Melanocyte of skin (primary cell): ENCODE measurements at places on chromosomes 7 and 10. TPM values are rescaled to one million over a fixed set of nuclear protein-coding genes. Genes with fewer than 3 reads are reported as not detected.

The MLXIPL gene
- total RNA-seq, result not detected in 2 replicates

The LIPK gene
- not detected in 2 replicates for total RNA-seq

The PPP1R9A gene
- 1.00 and 4.0 TPM in 2 replicates for total RNA-seq

The CCDC201 gene
- total RNA-seq, result not detected in 2 replicates

The PNLIPRP1 gene
- not detected in 2 replicates for total RNA-seq

The INSYN2A gene
- total RNA-seq, result not detected in 2 replicates

The ASZ1 gene
- not detected in 2 replicates for total RNA-seq

The CYP3A4 gene
- total RNA-seq, result not detected in 2 replicates

The CHAT gene
- not detected in 2 replicates for total RNA-seq

The CCNJ gene
- 15.6 and 16.0 TPM in 2 replicates for total RNA-seq

The PLCE1 gene
- total RNA-seq, result under 0.01 and 0.46 TPM in 2 replicates

The SORCS1 gene
- 7.3 and 7.9 TPM in 2 replicates for total RNA-seq

The MNX1 gene
- not detected in 2 replicates for total RNA-seq

The LEP gene
- under 0.01 TPM in 1 of 2 replicates, not detected in the other for total RNA-seq

The TSPAN12 gene
- total RNA-seq, result 0.33 and 0.46 TPM in 2 replicates

The LBX1 gene
- total RNA-seq, result not detected in 2 replicates

The ITPRID1 gene
- total RNA-seq, result not detected in 2 replicates

The CLDN3 gene
- not detected in 2 replicates for total RNA-seq

The OPN4 gene
- total RNA-seq, result not detected in 2 replicates

The NPFFR1 gene
- total RNA-seq, result not detected in 2 replicates

The PTPRZ1 gene
- total RNA-seq, result 3.5 and 5.0 TPM in 2 replicates

The ZNF37A gene
- 11.0 and 17.4 TPM in 2 replicates for total RNA-seq

The OPALIN gene
- not detected in 2 replicates for total RNA-seq

The CPA2 gene
- total RNA-seq, result not detected in 2 replicates

The RHOBTB1 gene
- total RNA-seq, result 17.6 and 28.2 TPM in 2 replicates

The RSPH10B gene
- total RNA-seq, result 0.34 and 0.36 TPM in 2 replicates

The LRRTM3 gene
- total RNA-seq, result not detected in 2 replicates

The KIF20B gene
- 16.7 and 33.5 TPM in 2 replicates for total RNA-seq

The RAPGEF5 gene
- total RNA-seq, result 2.8 and 2.9 TPM in 2 replicates

The ZNF804B gene
- not detected in 2 replicates for total RNA-seq

The GBX1 gene
- total RNA-seq, result not detected in 2 replicates

The NXPH1 gene
- total RNA-seq, result not detected in 2 replicates

The PRKG1 gene
- 8.9 and 9.8 TPM in 2 replicates for total RNA-seq

The HTR5A gene
- total RNA-seq, result 0.15 TPM in 1 of 2 replicates, not detected in the other

The CALHM3 gene
- not detected in 2 replicates for total RNA-seq

The COL1A2 gene
- total RNA-seq, result 18.6 and 145 TPM in 2 replicates

The TLX1 gene
- total RNA-seq, result not detected in 2 replicates

The IL15RA gene
- total RNA-seq, result under 0.01 and 1.1 TPM in 2 replicates

The TMEM236 gene
- total RNA-seq, result 0.69 and 1.1 TPM in 2 replicates

The SEM1 gene
- total RNA-seq, result 20.1 and 33.6 TPM in 2 replicates

The ABCB4 gene
- total RNA-seq, result 4.7 and 13.9 TPM in 2 replicates

The SLC26A3 gene
- total RNA-seq, result not detected in 2 replicates

The ABCB1 gene
- 2.4 and 3.6 TPM in 2 replicates for total RNA-seq

The CEP55 gene
- total RNA-seq, result 22.2 and 28.9 TPM in 2 replicates

The FAM237B gene
- total RNA-seq, result not detected in 2 replicates

The PIP gene
- total RNA-seq, result not detected in 2 replicates

The CDC14C gene
- total RNA-seq, result not detected in 2 replicates

The TUBB8 gene
- total RNA-seq, result not detected in 2 replicates

The SMARCD3 gene
- 13.1 and 32.7 TPM in 2 replicates for total RNA-seq

The TMEM270 gene
- total RNA-seq, result not detected in 2 replicates

The STAG3 gene
- total RNA-seq, result 0.73 and 2.4 TPM in 2 replicates

The PDE1C gene
- 0.15 and 0.33 TPM in 2 replicates for total RNA-seq

The RAB11FIP2 gene
- 22.0 and 31.0 TPM in 2 replicates for total RNA-seq

The NHLRC2 gene
- 12.7 and 18.0 TPM in 2 replicates for total RNA-seq

The NANOS1 gene
- total RNA-seq, result 0.67 and 0.77 TPM in 2 replicates
